ENCODE measurements at places on chromosomes 6 and 20.

DNA sequence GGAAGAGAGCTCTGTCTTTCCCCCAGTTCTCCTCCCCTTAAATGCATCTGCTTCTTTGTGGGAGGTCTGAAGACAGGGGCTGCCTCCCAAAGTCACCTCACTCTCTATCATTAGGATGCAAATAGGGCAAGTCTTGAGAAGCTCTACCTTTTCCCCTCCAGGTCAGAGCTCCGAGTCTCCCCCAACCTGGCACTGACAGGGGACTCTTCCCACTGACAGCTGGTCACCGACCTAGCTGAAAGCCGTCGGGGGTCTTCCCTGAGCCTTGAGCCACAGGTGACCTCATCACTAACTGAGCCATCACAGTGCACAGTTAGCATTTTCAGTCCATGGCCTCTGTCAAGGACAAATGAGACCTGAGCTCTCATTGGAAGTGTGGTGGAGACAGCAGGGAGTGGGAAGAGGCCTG is 386.7 kb downstream of the HACE1 start:
- no peak for DNase-seq

GRCh38 chr20:36377348-36378326 is 71.5 kb downstream of the DLGAP4 start:
- no peak for DNase-seq

- DNase-seq = no peak
Measured at GRCh38 chr6:33440649-33441309, 13.6 kb upstream of the ZBTB9 start.

- no peak for DNase-seq
Measured at GRCh38 chr6:168154263-168154917, 75.4 kb upstream of the FRMD1 start.

- no peak for DNase-seq
Measured at GRCh38 chr20:52768694-52769093, 203.5 kb upstream of the TSHZ2 start.

- DNase-seq = no peak
Measured at GRCh38 chr6:36124881-36125280, 5.4 kb upstream of the MAPK13 start.

DNA sequence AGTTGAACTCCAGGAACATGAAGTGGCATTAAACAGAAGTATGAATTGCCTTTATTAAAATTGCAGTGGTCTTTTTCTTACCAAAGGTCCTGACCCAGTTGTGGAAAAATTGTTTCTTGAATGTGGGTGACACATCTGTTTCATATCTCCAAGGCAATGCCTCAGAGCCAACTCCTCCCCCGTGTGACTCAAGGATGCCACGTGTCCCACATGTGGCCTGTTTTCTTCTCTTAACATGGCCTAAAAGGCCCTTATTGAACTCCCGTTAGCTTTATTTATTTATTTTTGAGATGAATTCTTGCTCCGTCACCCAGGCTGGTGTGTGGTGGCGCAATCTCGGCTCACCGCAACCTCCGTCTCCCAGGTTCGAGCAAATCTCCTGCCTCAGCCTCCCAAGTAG is 128.4 kb upstream of the ESR1 start:
- DNase-seq = no peak

DNA sequence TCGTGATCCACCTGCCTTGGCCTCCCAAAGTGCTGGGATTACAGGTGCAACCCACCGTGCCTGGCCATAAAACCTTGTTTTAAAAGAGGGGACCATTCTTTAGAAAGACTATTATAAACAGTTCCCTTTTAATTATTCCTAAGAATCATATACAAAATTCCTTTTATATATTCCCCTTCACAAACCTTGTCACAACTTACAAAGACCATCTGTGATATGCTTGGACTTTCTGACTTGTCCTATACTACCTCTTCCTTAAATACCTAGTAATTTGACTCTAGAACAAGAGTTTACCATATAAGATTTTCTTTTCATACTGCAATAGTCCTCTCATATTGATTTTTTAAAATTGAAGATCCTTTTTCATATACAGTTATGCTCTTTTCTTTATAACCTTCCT is 135.8 kb upstream of the PRSS16 start:
- no peak for DNase-seq

Measured in GM20000 (cell line).